Astrocyte of the spinal cord (primary cell): ENCODE measurements at places on chromosomes 7 and 10.
A peak's percentile ranks its signal among the peaks of the same experiment; 100 is the strongest.

- peak; percentile 88 for DNase-seq
These were observed 89.4 kb downstream of the CTNNA3 start for GRCh38 chr10:67606572-67606971.

DNA sequence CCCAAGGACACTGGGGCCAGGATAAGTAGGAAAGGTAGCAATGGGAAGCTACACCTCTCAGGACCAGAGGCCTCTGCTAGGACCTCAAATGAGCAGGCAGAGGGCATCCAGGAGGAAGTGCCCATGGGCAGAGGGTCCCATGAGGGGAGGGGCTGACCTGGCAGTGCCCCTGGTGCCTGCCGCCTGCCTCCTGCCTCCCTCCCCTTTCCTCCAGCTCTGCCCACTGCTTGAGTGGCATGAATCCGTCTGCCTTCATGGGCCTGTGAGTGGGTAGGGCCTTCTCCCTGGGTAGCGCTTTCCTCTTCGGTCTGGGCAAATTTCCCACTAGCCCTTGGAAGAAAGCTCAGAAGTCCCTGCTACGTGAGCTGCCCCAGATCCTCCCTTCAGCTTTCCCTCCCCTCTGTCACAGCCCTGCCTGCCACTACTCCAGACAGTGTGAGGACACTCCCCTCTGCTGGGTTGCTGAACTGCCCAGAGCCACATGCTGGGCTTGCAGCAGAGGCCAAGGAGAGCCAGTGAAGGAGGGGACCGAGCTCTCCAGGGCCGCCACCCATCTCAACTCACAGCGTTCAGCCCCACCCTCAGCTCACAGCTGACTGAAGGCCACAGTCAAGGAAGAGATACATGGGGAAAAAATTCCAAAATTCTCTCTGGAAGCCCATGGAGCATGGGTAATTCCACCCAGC is 141.4 kb downstream of the ARHGAP22 start:
- peak; percentile 24 for DNase-seq

GRCh38 chr7:104929921-104930320 is 84.1 kb upstream of the KMT2E start:
- DNase-seq = no peak

DNA sequence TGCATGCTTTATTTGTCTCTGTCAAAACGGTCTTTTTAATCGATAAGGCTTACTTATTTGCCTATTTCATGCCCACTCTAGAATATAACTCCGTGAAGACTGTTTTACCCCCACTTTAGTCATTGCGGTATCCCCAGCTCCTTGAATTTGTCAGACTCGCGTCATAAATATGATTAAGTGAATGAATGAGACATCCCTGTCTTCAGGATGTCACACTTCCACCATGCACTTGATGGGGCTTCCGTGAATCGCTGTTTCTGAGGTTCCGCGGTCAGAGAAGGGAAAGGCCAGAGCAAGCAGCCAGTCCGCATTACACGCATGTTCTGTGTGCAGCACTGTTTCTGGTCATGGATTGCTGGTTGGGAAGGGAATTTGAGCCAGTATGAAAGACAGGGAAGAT is 138.8 kb downstream of the CELF2 start:
- DNase-seq = no peak
